T-cell (primary cell): ENCODE measurements at places on chromosomes 16 and 17.

DNA sequence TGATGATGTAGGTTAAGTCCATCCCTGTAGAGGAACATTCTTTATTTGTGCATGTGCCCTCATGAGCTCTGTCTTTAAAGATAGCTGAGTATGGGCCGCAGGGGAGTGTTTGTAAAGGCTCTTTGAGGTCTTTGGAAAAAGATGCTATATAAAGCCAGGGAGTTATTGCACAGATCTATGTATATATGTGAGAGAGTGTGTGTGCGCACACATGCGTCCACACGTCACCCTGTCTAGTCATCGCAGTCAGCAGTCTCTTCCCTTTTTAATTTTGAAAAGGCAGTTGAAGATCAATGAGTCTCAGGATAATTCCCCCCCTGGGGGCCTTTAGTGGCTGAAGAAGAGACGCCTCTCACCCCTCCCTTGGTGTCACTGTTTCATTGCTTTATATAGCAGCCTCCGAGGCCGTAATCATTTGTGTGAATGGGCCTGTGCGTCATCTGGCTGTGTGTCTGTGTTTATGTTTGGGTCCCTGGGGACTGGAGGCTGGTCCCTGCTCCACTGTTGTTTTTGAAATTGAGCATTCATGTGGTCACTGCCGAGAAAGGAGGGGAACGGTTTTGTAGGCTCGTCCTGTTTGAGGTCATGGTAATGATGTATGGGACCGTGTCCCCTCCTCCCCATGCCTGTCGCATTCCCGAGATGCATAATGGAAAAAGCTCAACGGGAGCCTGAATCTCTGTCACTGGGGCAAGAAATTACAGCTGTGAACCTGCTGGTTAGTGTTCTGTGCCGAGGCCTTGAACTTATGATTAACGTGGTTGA, 143.9 kb downstream of the SNX29 start:
- no peak for DNase-seq

DNA sequence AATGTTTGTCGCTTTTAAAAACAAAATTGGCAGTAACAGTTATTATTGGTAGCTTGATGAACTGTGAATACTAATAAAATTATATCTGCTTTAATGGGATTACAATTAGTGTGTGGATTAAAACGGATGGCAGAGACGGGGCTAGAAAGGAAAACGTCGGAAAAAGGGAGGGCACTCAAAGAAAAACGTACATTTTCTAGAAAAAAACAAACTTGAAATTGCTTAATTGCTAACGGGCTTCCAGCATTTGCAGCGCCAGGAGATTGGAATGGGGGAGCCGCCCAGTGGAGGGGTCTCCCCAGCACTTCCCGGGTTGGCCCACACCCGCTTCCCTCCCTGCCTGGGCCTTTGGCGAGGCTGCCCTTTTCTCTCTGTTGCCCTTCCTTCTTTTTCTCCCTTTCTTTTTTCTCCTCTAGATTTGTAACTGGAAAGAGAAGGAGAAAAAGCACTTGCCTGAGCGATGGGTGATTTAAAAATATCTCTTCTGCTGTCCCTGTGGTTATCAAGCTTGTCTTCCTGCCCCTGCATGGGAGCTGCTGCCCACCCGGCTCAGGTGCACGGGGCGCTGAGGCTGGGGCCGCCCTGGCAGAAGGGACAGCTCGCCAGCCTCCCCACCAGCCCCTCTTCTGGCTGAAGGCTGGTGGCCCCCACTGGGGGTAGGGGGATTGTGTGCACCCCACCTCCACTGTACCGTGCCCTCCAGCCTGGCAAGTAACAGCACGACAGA, 5.9 kb downstream of the BAHCC1 start:
- no peak for DNase-seq

DNA sequence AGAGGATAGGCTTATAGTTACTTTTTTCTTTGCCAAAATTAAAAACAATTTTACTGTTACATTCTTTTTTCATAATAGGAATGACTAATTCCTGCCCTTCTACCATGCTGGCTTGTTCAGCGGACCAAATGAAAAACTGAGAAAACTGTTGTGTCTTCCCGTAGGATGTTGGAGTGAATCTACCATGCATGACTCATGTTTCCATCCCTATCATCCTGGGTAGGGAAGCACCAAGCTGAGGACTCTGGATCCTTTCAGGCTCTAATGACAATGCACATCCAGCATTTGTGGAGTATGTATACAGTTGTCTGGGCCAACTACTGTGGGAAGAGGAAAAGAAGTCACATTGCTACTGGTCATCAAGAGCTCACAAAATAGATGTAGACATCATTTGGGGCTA, 41.1 kb upstream of the DHX8 start:
- DNase-seq: no peak

DNA sequence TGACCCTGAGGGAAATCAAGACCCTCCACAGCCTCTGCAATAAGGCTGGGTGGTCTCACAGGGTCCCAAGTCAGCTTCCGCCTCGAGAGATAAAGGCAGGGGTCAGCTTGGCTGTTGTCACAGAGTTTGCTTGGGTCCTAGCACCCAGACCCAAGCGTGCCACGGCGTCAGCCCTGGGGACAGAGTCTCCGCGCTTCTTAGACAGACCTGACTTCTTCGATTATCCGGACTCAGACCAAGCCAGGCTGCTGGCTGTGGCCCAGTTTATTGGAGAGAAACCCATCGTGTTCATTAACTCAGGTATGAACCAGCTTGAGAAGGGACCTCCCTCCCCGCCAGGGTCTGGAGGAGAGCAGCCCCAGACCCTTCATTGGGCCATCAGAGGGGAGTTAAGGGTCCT, 588 bp downstream of the C16orf92 start:
- DNase-seq: no peak

- DNase-seq: no peak
These were observed 7.8 kb downstream of the TEX14 start for GRCh38 chr17:58684003-58684402.

GRCh38 chr16:78321620-78322360, 222.3 kb downstream of the WWOX start:
- no peak for DNase-seq

- no peak for DNase-seq
These were observed 23.2 kb upstream of the NACA2 start for GRCh38 chr17:61614219-61614618.

DNA sequence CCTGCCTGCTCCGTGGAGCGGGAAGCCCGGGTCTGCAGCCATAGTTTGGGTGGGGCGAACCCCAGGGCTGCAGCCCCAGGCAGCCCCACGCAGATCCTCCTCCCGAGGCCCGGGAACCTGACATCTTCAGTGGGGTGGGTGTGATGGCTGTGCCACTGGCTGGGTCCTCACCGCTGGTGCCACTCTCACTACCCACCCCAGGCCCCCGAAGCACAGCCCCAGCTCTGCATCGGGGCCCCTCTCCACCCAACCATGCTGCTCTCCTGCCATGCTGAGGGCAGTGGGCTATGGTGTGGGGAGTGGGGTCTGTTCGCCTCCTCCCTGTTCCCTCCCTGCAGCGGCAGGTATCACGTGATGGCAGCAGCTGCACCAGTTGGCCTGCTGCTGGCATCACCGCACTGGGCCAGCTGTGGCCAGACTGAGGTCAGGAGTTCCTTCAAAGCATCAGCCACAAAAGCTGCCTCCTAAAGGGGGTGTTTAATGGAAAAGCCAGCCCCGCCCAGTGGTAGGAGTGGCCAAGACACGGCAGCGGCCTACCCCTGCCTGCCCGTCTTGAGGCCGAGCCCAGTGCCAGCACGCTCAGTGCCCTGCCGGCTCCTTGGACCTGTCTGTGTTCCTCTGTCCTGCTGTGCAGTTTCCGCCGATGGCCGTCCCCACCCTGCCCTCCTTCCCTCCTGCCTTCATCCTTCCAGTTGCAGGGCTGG, 10.8 kb downstream of the KCTD5 start:
- DNase-seq: no peak

GRCh38 chr17:42544874-42545283, 7.8 kb upstream of the HSD17B1 start:
- DNase-seq: no peak

DNA sequence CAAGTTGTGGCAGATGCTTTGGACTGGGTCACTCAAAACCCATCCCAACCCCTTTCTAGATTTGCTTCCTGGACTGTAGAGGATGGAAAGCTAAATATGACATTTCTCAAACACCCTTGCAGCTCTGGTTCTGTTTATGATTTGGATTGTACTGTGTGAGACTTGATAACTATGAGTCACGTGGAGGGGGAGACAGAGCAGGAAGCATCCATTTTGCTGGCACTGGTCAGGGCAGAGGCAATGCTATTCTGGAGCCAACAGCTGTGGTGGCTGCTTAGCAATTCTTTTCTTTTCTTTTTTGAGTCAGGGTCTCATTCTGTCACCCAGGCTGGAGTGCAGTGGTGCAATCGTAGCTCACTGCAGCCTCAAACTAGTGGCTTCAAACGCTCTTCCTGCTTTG, 13.6 kb upstream of the TERF2 start:
- no peak for DNase-seq

DNA sequence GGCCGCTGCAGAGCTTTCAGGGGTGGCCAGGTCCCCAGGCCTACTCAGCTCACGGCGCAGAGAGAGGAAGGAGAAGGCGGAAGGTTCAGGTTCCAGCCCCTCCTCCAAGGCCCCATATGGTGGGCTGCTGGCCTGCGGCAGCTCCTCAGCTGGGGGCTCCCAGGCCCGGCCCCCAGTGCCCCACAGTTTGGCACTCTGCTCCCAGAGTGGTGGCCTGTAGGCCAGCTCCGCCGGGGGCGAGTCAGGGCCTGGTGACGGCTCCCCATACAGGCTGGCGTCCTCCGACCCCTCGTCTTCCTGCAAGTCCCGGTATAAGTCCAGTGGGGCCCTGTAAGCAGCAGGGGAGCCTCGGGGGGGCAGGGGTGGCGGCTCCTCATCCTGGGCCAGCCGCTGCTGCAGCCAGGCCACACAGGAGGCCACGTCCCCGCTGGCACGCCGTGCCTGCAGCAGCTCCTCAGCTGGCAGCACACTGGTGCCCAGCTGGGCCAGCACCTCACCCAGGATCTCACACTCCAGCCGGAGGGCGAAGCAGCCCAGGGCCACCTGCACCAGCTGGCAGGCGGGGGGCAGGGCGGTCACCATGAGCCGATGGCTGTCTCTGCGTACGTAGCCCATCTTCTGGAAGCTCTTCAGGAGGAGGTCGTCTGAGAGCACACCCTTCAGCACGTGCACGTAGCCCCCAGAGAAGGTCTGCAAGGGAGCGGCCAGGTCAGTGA, 3.7 kb downstream of the SPATA2L start:
- no peak for DNase-seq

GRCh38 chr16:9844361-9844760, 337.9 kb downstream of the GRIN2A start:
- DNase-seq: no peak

GRCh38 chr17:34398990-34399389, 36.0 kb upstream of the CCL1 start:
- DNase-seq: no peak

- DNase-seq: no peak
These were observed 6.5 kb downstream of the TFAP4 start for GRCh38 chr16:4266372-4266771.

GRCh38 chr16:87323727-87324410, 6.7 kb upstream of the C16orf95 start:
- DNase-seq: no peak

DNA sequence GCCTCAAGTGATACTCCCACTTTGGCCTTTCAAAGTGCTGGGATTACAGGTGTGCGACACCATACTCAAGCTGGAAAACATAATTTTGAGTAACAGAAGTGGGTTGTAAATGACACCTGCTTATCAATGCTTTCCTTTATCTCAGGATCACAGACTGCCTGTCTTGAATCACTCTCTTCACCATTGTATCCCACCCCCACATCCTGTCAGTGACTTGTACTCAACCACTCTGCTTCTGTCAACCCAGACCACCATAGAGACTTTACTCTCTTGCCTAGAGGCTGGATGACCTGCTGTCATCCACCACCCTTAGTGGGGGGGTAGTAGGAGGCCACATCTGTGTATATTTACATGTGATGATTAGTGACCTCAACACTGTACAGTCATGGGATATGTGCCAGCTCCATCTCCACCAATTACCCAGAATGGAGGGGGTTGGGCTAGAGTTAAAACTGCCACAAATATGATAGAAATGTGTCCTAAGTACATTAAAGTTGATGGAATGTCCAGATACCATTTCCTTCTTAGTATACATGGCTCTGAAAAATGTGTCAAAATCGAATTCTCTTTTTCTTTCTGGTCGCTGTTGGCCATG, 338.7 kb downstream of the GRIN2A start:
- no peak for DNase-seq

- DNase-seq: no peak
These were observed 98.5 kb downstream of the PGS1 start for GRCh38 chr17:78476973-78477372.

GRCh38 chr16:88378836-88379693, 3.7 kb upstream of the ZNF469 start:
- DNase-seq: no peak

DNA sequence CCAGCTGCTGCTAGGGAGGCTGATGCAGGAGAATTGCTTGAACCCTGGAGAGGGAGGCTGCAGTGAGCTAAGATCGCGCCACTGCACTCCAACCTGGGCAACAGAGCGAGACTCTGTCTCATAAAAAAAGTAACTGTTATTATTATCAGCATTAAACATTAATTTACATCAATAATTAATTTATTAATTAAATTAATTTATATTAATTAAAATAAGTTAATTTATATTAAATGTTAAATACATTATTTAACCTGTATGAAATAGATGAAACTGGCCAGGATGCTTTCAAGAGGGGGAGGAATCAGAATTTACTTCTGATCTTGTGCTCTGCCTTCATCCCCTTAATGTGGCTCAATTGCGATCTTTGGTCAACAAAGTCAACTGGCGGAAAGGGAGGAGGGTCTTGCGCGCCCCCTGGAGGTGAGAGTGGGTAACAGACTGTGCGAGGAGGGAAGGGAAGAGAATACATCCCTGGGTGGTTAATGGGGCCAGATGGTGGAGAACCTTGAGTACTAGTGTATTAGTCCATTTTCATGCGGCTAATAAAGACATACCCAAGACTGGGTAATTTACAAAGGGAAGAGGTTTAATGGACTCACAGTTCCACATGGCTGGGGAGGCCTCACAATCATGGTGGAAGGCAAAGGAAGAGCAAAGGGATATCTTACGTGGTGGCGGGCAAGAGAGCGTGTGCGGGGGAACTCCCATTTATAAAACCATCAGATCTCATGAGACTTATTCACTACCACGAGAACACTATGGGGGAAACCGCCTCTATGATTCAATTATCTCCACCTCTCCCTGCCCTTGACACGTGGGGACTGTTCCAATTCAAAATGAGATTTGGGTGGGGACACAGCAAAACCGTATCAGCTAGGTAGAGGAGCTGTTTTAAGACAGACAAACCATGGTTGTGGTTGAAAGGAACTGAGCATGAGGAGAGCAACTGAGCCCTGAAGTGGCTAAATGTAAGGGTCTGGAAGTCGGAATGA, 15.7 kb upstream of the CPPED1 start:
- peak; percentile 64 for DNase-seq

GRCh38 chr16:85123891-85124635, 11.8 kb upstream of the CIBAR2 start:
- no peak for DNase-seq

- DNase-seq: no peak
These were observed 1.7 kb downstream of the RASD1 start for GRCh38 chr17:17494499-17494869.

GRCh38 chr16:86824751-86825296, 246.5 kb downstream of the FOXL1 start:
- DNase-seq: no peak

DNA sequence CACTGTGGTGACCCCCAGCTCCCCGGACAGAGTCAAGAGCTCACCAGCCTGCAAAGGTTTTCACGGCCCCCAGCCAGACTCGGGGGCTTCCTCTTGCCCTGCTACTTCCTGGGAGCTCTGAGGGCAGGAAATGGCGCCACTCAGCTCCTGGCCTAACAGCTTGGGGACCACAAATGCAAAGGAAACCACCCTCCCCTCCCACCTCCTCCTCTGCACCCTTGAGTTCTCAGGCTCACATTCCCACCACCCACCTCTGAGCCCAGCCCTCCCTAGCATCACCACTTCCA, 375 bp upstream of the SPN start:
- peak; percentile 59 for DNase-seq

GRCh38 chr17:55319933-55320593, 55.3 kb downstream of the HLF start:
- no peak for DNase-seq
